Iris pigment epithelial cell (primary cell): ENCODE measurements at places on chromosomes 7 and 10.

- no peak for DNase-seq
These were observed 80.2 kb downstream of the SEMA3C start for GRCh38 chr7:80838643-80839042.

DNA sequence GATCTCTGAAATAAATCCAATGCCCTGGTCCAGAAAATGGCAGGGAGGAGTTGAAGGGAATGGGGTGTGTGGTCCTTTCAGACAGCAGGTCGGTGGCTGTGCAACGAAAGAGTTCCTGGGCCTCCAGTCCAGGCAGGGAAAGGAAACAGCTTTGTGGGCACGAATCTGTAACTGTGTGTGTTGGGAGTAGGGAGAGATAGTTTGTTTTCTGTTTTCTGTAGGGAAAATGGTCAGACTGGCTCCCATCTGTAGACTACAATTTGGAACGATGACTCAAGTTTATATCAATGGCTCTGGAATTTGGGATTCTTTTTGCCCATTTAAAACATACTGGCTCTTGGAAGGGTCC is 2.6 kb upstream of the HOXA9 start:
- no peak for DNase-seq

GRCh38 chr7:82234457-82235049 is 209.0 kb downstream of the CACNA2D1 start:
- peak; percentile 49 for DNase-seq

DNA sequence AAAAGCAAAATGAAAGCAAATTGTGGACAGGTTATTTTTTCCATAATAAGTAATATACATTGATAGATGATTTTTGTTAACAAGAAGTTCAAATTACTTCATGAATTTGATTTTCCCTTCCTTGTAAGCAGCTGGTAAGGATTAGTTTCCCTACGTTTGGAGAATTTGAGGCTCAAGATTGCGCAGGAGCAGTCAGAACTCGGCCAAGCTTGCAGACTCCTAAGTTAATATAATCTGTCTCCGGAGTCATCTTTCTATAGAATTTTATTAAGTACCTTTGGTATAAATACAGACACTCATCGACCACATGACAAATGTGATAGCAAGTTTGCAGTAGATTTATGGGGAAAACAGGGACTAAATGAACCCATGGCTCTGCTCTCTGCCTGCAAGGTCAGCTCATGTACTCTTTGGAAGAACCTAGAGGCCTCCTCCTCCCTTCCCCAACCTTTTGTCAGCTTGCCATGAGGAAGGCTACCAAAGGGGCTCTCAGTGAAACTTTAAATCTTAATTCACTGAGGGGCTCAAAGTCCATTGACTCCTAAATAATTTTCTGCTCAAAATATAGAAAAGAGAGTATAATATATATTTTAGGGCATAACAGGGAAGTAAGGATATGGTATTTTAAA is 89.2 kb upstream of the CTTNBP2 start:
- no peak for DNase-seq

DNA sequence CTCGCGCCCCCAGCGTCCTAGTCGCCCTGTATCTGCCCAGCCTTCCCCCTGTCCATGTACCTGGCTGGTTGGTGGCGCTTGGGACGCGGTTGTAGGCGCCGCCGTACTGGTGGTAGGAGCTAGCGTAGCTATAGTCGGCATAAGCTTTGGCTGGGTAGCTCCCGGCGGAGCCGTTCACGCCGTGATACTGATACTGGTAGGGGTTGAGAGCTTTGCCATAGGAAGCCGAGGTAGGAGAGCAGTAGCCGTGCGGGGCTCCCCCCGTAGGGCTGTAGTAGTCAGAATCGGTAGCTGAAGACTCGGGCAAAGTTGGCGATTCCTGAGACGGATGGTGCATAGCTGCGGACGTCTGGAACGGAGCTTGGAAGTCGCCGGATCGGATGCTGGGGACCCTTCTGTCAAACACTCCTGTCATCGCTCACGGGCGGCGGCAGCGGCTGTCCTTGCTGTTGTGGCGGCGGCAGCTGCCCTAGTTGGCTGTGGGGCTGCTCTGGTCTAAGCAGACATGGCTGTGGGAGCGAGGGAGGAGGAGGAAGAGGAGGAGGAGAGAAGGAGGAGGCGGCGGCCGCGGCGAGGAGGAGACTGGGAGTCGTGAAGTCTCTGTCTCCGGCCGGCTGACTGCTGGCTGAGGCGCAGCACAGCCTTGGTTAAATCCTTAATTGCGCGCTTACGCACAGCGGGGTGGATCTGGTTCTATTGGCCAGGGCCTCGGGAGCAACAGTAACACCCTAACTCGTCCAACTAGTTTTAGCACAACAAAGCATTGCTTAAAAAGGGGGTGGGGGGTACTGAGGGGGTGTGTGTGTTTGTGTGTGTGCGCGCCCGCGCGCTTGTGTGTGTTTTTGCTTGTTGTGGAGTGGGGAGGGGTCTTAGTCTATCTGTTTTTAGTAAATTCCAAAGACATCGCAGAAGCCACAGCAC is at the start of gene DLX5:
DLX5 (minus strand) TSS at position 623 of the 921 bp plus-strand sequence; CDS start at position 415, 208 bp downstream.
- no peak for DNase-seq

GRCh38 chr7:34165927-34166550 is 260.7 kb downstream of the BMPER start:
- peak; percentile 50 for DNase-seq

DNA sequence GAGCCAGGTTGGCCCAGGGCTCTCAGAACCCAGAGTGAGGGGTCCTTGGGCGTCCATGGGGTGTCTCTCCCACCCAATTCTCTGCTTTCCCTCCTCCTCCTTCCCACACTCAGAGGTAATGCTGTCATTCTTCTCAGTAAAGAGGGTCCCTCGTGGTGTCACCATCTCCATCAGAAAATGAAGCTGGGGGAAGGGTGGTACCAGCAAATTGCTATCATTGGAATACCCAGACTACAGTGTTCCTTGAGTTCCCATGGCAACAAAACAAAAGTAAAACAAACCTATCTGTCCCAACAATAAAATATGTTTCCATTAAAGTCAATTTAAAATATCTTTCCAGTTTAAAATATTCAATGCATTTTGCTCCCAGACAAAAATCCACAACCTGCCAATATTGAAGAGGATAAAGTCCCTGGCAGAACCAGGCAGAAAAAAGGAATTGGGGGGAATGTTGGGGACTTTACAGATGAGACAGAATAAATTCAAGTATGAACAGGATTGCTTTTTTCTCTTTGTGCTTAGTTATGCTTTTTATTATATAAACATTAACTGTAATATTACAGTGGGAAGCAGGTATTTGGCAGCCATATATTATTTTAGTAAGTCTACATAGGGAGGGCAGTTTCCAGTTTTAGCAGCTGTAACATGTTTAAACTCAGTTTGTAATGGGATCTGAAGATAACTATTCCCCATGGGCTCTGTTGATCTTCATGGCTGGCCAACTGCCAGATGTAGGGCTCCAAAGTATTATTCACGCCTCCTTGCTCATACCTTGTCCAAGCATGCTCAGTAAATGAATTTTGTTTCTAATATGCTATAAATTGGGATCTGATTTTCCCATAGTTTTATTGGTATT is 182.1 kb downstream of the ARID5B start:
- peak; percentile 84 for DNase-seq

GRCh38 chr10:101693651-101693977 is 1.4 kb downstream of the FBXW4 start:
- peak; percentile 48 for DNase-seq
